Left renal pelvis (tissue), 4 donors: ENCODE measurements at places on chromosomes 2 and 18.

GRCh38 chr2:88563129-88563528, 64.1 kb downstream of the EIF2AK3 start:
- no peak for DNase-seq

- DNase-seq: no peak
Observed at GRCh38 chr18:55415258-55415871, 172.6 kb downstream of the TCF4 start.

DNA sequence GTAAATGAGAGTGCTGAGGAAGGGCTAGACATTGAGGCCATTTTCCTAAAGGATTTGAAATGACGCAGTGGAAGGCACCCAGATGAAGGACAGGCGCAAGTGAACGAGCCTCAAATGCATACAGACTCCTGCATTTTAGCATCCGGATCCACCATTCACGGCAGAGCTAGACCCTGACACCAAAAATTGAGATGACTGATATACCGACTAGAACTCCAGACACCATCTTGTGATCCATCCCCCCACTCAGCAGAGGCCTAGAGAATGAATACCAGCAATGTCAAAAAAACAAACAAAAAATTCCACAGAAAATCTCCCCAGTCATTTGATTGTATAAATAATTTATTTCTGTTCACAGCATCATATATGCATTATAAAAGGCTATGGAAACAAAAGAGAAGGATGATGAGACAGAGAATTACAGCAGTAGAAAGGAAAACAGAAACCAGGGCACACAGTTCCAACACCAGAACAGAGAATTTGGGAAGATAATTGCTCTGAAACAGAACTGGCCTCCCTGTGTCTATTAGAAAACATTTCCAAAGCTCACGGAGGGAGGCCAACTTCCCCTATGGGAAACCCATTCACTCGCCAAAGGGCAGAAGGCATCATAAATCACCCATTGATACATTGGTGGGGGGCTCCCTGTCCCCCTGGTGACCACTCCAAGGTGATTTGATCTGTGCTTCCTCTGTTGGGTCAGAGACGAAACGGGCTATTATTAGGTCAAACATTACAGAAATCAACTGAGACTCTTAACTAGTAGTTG, 4.0 kb downstream of the ARL4C start:
- DNase-seq: no peak

- DNase-seq: peak; percentile 53
Observed at GRCh38 chr18:49359732-49360444, 100.6 kb downstream of the DYM start.

GRCh38 chr2:38709567-38710194, 41.5 kb downstream of the SRSF7 start:
- no peak for DNase-seq

GRCh38 chr18:12012697-12013096, 31.4 kb downstream of the IMPA2 start:
- no peak for DNase-seq

- DNase-seq: peak; percentile 7
Observed at GRCh38 chr2:165825041-165825440, 31.0 kb upstream of the GALNT3 start.

GRCh38 chr2:30663806-30664205, 143.4 kb downstream of the CAPN13 start:
- DNase-seq: no peak

DNA sequence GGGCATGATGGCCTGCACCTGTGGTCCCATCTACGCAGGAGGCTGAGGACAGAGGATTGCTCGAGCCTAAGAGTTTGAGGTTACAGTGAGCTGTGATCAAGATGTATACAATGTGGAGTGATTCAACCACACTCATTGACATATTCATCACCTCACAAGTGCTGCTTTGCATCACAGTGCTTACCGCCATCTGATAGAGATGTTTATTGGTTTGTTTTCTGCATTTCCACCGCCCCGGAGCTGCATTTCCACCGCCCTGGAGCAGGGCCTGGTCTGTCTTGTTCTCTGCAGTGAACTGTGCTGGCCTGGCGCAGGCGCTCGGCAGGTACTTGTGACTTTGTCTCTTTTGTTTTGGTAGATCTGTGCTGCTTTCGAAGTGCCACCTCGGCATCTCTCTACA, 96.0 kb downstream of the SMAD7 start:
- no peak for DNase-seq

GRCh38 chr18:50992351-50992762, 24.5 kb downstream of the ELAC1 start:
- no peak for DNase-seq

DNA sequence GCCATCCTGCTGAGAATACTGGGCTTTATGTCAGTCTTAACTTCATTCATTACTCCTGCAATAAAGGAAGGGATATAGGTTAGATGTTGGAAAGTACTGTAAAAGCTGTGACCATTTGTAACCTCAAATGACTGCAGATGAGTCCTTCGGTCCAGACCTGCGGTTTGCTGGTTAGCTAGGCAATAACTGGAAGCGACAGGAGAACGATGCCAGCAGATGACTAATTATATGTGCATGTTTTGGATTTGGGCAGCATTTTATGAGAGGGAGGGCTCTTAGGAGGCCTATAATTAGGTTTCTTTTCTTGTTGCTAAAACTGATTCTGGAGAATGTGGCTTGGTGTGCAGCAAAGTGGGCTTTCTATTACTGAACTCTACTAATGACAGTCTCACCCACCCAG, 205.6 kb downstream of the TMEM182 start:
- no peak for DNase-seq

- DNase-seq: no peak
Observed at GRCh38 chr2:178512484-178512883, 32.2 kb downstream of the PLEKHA3 start.
